ENCODE measurements at places on chromosomes 6 and 20.

- DNase-seq: no peak
Observed at GRCh38 chr20:39800111-39800510, 838.0 kb downstream of the DHX35 start.

DNA sequence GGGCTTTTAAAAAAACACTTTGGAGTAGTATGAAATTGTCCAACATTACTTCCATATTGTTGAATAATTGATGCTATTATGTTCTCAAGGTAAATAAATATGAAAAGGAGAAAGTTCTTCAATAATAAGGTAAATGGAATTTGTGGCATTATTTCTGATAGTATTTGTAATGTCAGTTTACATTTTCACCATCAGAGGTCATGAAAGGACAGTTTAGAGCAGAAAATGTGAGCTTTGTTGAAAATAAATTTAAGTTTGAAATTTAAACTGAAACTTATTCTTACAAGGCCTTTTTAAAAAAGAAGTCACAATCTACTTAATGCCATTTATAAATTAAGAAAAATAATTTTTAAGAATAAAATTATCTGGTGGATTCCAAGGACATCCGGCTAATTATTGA is 15.8 kb upstream of the CEP162 start:
- DNase-seq: no peak

DNA sequence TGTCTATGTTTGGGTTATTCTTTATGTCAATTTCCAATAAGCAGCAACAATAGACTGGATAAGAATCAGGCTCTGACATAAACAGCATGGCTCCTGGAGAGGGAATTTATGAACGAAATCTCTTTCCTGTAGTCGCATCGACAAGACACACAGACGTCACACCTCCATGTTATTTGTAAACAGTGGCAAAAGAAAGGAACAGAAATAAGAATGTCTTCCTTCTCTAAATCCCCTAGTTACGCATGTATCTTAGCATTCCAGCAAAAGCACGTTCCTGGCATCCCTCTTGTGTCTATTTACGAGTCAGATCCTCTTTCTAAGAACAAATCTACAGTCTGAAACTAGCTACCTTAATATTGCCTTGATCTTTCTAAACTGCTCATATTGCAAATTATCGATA is 559.1 kb upstream of the JAG1 start:
- DNase-seq: no peak

DNA sequence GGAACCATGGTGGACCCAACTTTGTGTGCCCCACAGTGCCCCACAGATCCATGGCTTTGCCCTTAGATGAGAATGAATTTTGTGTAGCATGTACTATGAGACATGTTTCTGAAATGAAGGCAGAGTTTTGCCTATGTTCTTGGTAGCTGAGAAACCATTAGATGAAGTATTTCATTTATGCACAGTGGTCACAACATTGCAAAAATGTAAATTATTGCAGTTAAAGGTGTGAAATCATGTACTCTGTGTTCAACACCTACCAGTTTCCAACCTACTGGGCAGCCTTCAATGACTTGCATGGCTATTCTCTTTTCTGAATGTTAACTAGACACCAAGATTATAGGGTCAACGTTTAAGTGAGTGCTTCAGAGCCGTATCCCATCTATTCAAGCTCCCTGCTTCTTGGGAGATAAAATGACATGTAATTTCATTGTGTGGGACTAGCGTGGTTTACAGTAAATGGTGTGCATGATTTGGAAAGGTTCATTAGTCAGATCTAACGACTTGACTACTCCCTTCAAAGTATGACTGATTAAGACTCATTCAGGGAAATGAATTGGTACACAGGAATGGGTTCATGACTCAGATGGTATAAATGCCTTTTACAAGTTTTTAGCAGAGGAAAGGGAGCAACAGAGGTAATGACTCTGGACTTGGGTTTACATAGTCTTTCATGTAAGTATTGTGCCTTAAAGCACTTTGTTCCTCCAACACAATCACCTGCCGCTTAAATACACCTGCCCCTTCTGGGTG is 106.1 kb upstream of the AKIRIN2 start:
- DNase-seq: no peak

- DNase-seq: no peak
Observed at GRCh38 chr6:169367507-169367906, 113.9 kb upstream of the THBS2 start.

- no peak for DNase-seq
Observed at GRCh38 chr6:50935442-50935841, 116.8 kb downstream of the TFAP2B start.

DNA sequence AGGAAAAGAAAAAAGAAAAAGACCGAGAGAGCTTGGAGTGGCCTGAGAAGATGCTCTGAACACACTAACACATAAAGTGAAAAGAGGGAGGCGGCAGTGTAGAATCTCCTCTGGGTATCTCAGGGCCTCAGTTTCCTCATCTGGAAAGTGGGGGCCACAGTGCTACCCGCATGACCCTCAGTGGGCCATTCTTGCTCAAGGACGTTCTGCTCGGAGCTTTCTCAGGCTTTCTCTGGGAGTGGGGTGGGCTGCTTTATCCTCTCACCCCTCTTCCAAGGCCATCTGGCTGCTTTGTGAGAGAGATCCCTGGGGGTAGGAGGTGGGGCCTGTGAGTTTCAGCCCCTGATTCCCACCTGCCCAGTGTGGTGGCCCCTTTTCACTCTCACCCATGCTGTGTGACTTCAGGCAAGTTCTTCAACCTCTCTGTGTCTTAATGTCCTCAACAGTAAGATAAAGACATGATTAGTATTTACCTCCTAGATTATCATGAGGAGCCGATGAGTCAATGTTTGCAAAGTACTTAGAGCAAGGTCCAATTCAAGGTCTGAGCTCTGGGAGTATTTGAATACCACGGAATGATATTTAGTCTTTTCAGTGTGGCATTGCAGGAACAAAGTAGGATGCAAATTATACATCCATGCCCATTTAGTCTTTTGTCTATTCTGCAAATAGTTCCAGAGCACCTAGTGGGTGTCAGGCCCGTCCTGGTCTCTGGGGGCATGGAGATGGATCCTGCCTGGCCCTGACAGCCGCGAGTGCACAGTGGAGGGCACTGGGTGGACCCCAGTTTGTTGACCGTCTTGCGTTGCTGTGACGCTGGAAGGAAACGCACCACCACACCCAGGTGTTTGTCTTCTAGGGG is 34.3 kb downstream of the SRC start:
- DNase-seq: no peak

DNA sequence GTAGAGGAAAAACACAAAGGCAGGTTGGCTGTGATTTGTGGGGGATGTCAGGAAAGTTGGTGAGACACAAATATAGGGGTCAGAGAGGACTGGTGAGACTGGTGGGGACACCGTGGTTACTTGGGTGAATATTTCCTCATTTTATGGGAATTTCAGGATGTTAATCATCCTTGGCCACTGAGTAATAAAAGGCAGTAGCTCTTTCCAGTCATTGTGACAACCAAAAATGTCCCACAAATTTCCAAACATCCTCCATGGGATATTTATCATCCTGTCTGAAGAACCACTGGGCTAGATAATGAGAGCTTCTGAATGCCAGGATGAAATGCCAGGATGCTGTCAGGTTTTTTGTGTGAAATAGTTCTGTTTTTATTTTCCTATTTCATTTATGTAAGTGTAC is 374.1 kb downstream of the CD109 start:
- no peak for DNase-seq

GRCh38 chr6:147949981-147950622 is 392.5 kb upstream of the SASH1 start:
- no peak for DNase-seq

- no peak for DNase-seq
Observed at GRCh38 chr6:75089921-75090320, 115.9 kb downstream of the COL12A1 start.

GRCh38 chr20:50588034-50588736 is 78.0 kb downstream of the PTPN1 start:
- DNase-seq: peak; percentile 72

GRCh38 chr6:158780246-158780884 is 38.8 kb downstream of the EZR start:
- DNase-seq: no peak

DNA sequence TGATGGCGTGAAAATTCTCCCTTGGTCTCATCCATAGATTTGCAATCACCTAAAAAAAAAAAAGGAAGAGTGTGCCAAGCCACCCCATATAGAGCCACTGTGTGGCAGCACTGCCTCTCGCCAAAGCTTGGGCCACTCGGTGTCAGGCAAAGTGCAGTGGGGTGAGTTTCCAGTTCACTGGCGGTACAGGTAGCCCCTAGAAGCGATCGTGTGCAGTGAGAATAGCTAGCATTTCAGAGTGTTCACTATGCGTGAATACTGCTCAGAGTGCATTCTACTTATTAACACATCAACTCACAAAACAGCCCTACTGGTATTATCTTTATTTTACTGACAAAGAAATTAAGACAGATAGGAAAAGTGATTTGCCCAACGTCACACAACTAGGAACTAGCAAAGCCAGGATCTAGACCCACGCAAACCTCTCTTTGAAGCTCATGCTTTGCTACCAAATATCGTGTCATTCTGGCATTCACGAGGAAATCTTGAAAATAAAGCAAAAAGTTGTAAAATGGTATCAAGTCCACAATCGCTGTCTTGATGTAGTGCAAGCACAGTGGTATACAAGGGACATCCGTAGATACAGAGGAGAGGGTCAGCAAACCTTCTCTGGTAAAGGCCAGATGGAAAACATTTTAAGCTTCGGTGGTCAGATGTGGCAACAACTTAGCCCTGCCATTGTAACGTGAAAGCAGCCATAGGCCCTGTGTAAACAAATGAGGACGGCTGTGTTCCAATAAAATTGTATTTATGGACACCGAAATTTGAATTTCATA is 10.4 kb upstream of the GCNT2 start:
- DNase-seq: no peak

GRCh38 chr6:117444600-117444999 is 18.9 kb upstream of the ROS1 start:
- DNase-seq: no peak

DNA sequence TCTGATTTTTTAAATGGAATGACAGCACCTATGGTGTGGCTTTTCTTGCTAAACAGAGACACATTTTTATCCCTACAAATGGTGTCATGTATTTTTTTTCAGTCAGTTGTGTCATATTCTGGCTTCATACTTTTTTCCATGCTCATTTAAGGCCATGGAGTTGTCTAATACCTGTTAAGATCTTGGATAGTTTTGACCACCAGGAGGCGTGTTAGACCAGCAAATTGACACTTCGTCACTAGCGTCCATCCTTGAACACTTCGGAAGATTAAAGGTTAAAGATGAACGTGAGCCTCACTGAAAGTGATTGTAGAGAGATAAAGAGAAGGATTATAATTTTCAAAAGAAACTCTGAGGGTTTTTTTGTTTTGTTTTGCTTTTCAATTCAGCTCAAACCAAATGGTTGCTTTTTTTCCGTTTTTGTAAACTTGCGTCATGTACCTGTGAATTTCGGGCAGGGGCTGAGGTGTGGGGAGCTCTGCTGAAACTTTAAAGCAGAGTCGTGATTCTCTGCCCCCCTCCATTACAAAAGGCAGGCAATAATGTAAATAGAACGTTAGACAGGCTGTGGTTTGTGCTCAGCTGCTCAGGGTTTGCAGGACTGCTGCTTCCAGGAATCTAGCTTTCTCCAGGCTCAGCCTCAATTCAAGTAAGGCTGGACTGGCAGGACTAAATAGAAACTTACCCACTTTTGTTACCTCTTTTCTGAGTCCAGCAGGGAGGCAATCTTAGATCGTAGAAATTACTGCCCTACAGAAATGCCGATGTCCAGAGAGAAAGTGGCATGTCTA is 245.1 kb downstream of the FOXA2 start:
- DNase-seq: no peak

- DNase-seq: no peak
Observed at GRCh38 chr6:90472716-90473115, 114.2 kb downstream of the MAP3K7 start.

DNA sequence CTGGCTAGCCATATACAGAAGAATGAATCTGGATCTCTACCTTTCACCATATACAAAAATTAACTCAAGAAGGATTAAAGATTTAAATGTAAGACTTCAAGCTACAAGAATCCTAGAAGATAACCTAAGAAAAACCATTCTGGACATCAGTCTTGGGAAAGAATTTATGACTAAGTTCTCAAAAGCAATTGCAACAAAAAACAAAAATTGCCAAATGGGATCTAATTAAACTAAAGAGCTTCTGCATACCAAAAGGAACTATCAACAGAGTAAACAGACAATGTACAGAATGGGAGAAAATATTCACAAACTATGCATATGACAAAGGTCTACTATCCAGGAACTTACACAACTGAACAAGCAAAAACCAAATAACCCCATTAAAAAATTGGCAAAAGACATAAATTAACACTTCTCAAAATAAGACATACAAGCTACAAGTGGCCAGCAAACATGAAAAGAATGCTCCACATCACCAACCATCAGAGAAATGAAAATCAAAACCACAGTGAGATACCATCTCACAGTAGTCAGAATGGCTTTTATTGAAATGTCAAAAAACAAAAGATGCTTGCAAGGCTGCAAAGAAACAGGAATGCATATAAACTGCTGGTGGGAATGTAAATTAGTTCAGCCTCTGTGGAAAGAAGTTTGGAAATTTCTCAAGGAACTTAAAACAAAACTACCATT is 66.8 kb upstream of the RSPO3 start:
- DNase-seq: no peak

GRCh38 chr6:39566456-39566855 is 158.8 kb downstream of the KIF6 start:
- DNase-seq: no peak

GRCh38 chr6:33779290-33779689 is 9.6 kb downstream of the LEMD2 start:
- no peak for DNase-seq

DNA sequence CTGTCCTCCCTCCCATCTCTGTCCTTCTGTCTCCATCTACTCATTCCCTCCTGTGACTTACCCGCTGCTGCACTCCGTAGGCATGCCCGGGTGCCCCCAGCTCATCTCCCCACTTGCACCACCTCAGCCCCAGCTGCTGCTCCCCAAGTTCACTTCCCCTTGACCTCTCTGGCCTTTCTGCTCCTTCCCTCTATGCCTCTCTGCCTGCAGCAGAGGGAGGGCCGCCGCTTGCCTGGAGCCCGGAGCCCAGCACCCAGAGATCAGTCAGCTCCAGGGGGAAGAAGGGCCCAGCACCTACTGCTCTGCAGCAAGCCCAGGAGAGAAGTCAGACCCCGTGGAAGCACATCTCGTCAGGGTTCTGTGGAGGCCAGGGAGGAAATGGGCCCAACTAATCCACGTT is 97.4 kb downstream of the LRFN2 start:
- no peak for DNase-seq

- no peak for DNase-seq
Observed at GRCh38 chr20:40568200-40568599, 120.8 kb downstream of the MAFB start.

DNA sequence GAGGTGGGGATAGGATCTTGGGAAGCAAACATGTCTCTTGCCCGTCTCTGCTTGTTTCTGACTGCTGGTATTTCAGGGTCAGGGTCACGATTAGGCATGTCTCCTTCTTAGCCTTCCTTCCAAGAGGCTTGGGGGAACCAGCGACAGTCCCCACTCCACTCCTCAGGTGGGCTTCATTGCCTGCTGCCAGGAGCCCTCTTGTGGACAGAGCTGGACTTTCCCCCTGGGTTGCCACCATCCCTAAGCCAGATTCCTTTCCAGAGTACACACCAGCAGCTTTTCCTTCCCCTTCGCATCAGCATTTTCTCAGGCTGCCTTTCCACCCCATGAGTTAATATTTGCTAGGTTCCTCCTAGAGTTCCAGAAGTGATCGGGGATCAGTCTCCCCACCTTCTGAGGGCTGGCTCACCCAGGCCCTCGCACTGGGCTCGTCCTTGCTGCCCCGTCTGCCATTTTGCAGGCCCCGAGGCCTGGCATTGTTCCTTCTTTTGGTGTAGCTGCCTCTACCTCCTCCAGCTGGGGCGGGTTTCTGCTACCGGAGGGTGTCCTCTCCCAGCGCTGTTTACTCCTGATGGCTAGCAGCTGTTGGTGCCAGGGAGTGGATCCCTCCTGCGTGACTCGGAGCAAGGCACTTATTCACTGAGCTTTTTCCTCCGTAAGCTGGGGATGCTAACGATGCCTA is 8.8 kb upstream of the C20orf144 start:
- DNase-seq: peak; percentile 81

Data from right forelimb (tissue), 1 donor.